Fibroblast of gingiva (primary cell): ENCODE measurements at places on chromosomes 3 and 15.

GRCh38 chr3:63800097-63800496, 19.0 kb upstream of the C3orf49 start:
- DNase-seq = no peak

DNA sequence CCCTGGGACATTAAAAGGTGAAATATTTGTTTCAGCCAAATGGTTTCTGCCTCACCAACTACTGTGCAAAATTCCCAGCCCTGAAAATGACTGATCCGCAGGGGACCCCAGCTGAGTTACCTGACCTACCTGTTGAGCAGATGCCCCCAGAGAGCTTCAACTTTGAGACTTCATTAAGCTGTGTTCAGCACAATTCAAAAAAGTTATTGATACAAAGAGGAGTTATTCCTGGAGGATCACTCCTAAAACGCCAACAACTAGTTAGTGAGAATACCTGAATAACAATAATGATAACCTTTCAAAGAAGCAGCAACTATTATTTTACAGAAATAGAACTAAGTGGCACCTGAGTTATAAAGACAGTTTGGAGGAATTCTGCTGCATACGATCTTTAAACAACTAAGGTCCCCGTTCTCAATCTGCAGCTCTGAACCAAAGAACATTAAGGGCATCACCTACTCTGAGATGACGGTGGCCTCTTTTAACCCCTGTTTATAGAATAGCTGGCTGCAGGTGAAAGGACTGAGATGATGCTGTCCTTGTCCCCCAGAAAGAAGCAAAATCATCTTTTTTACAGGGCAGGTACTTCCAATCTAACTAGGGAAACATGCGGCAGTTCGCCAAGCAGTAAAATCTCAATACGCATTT, 659 bp downstream of the GADL1 start:
- DNase-seq = no peak

- peak; percentile 44 for DNase-seq
Observed at GRCh38 chr3:188978421-188979171, 193.2 kb upstream of the TPRG1 start.

DNA sequence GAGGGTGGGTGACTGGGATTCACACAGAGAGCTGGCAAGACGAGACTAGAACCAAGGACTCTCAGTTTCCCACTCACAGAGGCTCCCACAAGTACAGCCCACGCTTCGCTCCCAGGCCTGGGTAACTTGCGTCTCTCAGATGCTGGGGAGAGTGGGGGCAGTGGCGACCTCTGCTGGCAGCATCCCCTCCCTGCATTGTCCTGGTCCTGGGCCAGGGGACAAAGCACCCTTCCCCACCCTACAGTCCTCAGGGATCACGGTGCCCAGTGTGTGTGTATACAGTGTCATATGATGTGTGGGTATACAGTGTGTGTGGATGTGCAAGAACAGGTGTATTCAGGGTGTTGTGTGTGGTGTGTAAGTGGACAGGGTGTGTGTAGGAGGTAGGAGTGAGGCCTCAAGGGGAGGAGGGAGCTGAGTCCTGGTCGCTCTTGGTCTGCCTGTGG, 12.8 kb downstream of the VILL start:
- DNase-seq = peak; percentile 32

- no peak for DNase-seq
Observed at GRCh38 chr3:2099779-2100191, 1.1 kb downstream of the CNTN4 start.

DNA sequence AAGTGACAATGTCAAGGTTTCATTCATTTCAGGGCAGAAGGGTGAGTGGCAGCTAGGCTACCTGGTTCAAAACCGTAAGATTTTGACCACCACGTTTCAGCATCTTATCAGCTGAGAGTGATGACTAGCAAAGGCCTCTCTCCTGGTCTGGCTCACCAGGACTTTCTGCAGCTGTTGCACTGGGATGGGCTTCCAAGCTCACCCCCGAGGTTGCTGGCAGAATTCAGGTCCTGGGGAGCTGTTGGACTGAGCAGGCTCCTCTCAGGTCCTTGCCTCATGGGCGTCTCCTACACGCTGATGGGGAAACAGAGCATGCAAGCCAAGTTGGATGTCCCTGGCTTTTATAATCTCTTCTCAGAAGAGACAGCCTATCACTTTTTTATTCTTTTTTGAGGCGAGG, 88.8 kb upstream of the RNU6-1 start:
- DNase-seq = no peak

- DNase-seq = peak; percentile 31
Observed at GRCh38 chr15:56017920-56018319, 24.5 kb upstream of the NEDD4 start.

- DNase-seq = no peak
Observed at GRCh38 chr15:89487791-89488190, 8.6 kb downstream of the RHCG start.
